Effector memory CD8-positive, alpha-beta T cell (primary cell): ENCODE measurements at places on chromosomes 11 and 22.

DNA sequence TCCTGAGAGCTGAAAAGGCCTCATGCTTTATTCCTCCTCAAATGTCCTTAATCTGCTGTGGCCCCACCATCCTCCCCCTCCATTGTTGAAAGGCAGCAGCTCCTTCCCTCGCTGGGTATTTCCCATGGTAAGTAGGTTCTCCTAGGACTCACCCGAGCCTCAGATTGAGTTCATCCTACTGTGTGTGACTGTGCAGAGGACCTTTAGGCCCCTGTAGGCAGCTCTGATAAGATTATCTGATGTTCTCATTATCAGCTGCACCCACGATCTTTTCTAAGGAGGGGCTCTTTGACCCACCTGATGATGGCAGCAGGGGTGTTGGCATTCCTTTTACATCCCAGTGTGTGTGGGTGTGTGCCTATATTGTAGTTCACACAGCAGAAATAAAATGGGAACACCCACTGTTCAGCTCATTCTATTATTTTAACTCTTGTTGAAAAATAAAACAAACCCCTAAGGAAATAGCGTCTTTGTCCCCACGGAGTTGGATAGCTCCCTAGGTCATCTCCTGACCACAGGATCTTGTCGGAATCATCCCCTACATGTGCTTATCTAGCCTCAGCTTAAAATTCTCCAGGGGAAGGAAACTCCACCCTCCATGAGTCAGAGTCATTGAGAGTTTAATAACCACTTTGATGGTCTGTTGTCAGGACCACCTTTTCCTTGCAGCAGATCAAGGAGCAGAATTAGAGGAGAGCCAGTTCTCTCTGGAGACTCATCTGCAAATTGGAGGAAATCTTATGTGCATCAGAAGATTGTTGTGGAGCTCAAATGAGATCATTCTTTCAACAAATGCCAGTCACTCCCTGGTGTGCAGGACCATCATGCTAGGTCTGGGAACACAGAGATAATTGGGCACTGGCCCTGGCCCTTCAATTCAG is 19.3 kb downstream of the ENDOD1 start:
- no peak for DNase-seq

DNA sequence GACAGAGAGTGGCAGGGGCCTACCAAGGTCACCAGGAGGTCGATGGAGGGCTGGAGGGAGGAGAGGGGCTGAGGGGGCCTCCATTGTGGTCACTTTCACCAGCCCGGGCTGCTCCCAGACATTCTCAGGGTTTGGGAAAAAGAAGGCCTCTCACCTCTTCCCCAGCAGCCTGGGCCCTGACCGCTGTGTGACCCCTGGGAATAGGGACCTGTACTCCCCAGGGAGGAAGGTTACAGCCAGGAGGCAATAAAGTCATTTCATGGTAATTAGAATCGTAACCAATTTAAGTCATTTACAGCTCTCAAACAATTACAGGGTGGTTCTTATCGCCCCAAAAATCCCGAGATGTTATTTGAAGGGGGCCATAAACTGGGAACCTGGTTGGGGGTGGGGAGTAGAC is 37.8 kb downstream of the ISX start:
- DNase-seq, result no peak

GRCh38 chr11:17590463-17590862 is 43.4 kb downstream of the OTOG start:
- no peak for DNase-seq

DNA sequence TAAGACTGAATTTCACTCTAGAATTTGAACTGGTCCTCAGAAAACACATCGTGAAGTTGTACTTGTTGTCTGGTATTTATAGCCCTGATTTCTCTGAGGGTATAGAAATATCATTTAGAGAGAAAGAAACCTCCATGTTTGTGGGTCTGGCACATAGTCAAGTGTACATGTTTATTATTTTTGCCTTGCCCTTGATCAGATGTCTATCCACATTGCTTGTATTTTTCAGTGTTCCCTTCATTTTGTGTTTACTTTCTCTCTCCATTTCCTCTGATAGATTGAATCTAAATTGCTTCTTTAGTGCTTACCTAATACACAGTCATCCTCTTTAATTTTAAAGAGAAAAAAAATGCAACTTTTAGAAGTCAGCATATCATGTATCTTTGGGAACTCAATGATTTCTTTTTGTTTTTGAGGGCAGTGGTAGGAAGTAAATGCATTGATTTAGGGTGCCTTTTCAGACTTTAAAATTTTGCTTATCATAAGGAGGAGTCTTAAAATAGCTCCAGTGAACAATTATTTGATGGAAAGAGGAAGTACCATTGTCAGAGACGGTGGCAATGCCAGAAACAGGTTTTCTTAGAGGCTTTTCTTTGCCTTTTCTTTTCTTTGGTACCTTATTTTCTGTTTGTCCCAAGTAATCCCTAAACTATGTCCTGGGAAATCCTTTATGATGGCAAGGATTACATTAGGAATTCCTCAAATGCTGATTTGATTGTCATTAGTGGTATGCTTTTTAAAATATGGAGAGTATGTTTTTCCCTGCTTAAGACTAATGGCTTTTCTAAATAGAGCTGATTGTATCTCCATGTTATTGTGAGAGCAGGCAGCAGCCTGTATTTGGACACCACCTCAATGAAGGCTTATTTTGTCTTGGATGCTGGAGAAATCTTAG is 29.8 kb upstream of the TECTA start:
- no peak for DNase-seq

- no peak for DNase-seq
These were observed 594.1 kb downstream of the TBC1D22A start for GRCh38 chr22:47356511-47357011.

DNA sequence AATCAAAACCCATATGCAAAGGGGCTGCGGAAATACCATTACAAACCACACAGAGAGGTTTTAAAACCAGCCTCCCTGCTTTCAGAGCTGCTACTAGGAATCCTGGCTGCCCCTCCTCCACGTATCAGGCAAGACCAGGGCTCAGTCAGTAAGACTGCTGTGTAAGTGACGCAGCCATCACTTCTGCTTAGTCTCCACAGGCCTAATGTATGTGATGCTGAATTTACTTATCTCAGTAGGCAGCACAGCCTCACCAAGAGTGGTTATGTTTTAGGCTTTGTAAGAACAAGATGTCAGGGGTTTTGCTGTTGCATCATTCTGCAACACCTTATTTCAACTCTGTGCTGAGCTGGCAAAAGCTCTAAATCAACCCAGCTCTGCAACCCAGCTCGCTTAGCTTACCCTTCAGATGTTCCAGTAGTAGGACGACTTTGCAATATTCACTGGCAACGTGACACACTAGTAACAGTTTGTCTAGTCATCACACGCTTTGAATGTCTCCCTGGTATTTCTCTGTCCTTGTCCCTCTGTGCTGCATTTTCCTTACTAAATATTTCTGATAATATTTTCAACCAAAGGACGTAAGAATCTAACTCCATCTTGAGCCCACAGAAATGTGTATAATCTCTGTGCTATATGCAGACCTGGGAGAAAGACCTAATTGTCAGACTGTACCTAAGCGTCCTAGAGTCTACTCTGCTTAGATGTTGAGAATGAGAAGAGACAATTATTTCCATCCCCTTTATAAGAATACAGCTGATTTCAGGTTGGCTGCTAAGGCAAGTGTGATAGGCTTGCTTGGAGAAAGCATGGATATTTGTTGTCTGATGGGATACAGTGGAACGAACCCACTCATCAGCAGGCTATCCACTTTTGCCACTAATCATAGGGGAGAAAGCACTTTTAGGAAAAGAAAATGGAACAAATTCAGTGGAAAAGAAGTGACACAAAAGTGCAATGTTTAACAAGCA is 72.2 kb downstream of the LARGE2 start:
- DNase-seq, result no peak

DNA sequence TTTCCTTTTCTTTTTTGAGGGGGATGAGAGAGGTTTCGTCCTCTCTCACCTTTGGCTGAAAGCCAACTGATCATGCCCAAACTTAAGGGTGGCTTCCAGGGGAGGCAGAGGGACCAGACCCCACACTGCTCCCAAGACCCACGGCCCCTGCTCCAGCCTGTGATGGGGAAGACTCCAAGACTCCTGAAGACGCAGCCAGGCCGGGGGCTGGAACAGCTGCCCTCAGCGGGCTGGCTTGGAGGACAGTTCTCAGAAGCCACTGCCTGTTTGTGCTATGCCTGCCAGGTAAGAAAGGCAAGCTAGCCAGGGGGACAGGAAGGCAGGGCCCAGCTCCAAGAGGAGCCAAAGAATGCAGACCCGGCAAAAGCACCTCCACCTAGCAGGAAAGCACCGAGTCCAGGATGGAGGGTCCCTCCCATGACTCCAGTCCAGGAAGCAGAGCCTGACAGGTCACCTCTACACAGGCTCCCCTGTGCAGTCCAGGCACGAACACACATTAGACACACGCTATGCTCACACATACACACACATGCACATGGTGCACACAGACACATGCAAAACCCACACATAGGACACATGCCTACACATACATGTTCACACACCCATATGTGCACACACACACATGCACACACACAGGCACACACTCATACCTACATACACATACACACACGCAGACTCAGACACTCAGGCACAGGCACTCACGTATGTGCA is 31.3 kb downstream of the GNB1L start:
- no peak for DNase-seq

DNA sequence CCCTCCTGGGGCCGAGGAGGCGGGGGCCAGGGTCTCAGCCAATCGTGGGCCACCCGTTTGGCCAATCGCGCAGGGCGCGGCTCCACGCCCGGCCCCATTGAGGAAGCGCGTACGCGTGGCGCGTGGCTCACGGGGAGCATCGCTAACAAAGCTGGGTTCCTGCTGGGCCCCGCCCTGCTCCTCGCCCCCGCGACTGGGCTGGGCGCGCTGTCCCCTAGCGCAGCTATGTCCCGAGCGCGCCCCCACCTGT is 614 bp upstream of the ASCL2 start:
- DNase-seq, result no peak

DNA sequence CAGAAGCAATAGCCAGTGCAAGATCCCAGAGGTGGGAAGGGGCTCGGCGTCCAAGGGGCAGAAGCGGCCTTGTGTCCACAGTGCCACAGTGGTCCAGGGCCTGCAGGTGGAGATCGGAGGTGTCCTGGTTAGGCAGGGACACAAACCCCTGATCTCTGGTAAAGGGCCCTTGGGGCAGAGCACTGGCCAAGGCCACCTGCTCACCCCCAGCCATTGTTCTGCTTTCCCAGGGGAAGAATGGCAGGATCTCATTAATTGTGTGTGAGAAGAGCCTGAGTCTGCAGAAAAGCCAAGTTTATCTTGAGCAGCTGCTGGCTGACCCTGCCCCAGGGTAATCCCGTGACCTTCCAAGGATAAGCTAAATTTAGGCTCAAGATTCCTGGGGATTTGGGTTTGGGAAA is 3.1 kb upstream of the CLDN5 start:
- no peak for DNase-seq

GRCh38 chr22:31818481-31819392 is 64.9 kb downstream of the DEPDC5 start:
- no peak for DNase-seq

GRCh38 chr11:13008625-13009475 is at the start of gene RASSF10:
RASSF10 (plus strand) TSS chr11:13009316; CDS start chr11:13009577, 261 bp downstream.
- DNase-seq, result no peak
